ENCODE measurements at places on chromosomes 1 and 21. TPM values are rescaled to one million over a fixed set of nuclear protein-coding genes. Genes with fewer than 3 reads are reported as not detected.

DNA sequence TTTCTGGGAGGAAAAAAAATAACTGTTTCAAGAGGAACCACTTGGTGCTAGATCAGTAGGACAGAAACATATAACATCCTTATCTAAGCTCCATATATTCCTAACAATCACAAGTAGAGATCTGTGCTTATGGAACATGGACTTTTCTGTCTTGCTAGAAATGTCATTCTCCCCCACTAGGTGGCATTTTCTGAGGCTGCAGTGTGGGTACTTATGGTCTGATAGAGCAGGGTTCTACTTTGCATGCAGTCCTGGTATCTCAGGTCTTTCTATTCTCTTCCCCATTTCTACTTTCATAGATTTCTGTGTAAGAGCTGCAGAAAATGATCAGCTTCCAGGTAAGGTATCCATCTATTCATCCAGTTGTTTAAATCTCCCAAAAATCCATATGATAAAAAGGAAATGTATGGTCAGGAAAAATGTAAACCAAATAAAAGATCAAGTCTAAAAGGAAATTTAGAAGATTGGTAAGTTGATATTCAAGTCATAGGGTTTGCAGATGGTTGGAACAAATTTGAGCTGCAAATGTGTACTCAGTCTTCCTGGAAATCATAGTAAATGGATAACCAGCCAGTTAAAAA, 1.5 kb downstream of the ZNF684 start:
- H3K4me3 ChIP-seq = no peak overlapping the region
- no peaks in the 10 kb centered on the region for H3K4me1 ChIP-seq
- no peak overlapping the region for H3K27ac ChIP-seq
- DNase-seq = peak; percentile 61
- no peaks in the 10 kb centered on the region for H3K36me3 ChIP-seq

- H3K36me3 ChIP-seq = no peaks in the 10 kb centered on the region
- peak; percentile 74 for DNase-seq
- H3K27ac ChIP-seq = no peak overlapping the region
- H3K27me3 ChIP-seq = no peaks in the 10 kb centered on the region
- H3K4me3 ChIP-seq = no peak overlapping the region
- H3K4me1 ChIP-seq = peaks cover 30% of the 10 kb centered on the region
These were observed 75.7 kb downstream of the DISC1 start for GRCh38 chr1:231702331-231702730.

DNA sequence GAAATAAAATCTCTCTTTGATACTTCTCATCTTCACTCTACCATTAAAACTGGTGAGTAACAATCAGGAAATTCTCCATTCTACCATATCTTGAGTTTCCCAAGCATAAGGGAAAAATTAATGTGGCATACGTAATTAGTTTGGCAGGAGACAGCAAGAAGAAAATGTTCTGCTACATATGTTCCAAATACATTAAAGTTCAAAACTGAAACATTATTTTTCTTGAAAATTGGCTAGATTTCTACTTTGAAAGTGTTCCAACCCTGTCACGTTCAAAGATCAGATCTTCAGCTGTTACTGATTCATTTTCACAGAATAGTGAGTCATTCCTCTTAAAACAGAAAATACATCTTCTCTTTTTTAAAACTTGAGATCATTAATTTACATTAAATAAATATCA, 48.5 kb downstream of the PIGK start:
- no peaks in the 10 kb centered on the region for H3K36me3 ChIP-seq
- no peak for DNase-seq
- H3K27ac ChIP-seq = no peak overlapping the region
- no peak overlapping the region for H3K4me3 ChIP-seq

DNA sequence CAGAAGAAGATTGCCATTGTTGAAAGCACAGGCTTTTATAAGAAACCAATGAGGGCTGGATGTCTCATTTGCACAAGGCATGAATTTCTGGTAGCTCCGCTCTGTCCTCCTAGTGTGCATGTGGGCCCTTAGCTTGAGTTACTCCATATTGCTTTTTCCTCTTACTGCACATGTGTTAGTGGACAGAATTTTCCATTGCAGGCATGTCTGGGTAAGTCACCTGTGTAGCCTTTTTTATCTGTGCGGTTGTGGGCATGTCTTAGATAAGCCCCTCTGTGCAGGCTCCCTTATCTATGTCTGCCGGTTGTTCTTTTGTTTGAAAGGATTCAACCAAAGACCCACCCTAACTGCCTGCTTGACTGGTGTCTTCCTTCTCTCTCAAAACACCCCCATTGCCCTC, 7.2 kb upstream of the CLCA1 start:
- no peak overlapping the region for H3K27ac ChIP-seq
- H3K27me3 ChIP-seq = no peaks in the 10 kb centered on the region
- H3K36me3 ChIP-seq = no peaks in the 10 kb centered on the region
- H3K4me1 ChIP-seq = no peaks in the 10 kb centered on the region
- no peak overlapping the region for H3K4me3 ChIP-seq

DNA sequence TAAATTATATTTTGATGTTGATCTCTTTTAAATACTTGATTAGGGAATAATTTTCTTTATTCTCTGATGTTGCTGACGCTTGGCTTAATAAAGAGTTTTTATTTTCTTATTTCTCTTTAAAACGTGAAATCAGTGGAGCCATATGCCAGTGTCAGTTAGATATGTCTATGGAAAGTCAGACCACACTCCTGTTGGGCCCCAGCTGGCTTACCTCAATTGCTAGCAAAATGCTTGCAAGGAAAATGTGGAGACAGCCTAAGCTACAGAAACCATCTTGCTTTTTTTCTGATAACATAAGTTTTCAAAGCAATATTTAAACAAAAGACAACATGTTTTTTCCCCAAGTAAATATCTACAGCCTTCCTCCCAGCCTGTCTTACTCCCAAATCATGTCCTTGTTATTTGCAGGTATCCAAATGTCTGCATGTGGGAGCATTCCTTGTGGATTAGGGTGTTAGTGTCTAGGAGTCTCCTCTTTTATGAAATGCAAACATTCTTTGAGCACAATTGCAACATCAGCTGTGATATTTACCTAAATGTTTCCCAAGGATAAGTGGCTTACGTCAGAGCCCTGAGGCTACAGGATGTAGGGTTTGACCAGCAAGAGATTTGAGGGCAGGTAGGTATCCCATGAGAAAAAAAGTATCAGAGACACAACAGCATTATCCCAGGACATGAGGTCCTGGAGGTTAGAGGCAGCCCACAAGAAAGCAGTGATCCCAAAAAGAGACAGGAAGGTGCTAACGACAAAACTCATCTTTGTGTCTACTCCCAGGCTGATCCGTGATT, 117.2 kb upstream of the KCNJ15 start:
- H3K36me3 ChIP-seq = no peaks in the 10 kb centered on the region
- no peaks in the 10 kb centered on the region for H3K27me3 ChIP-seq
- no peak for DNase-seq
- H3K4me3 ChIP-seq = no peak overlapping the region
- H3K4me1 ChIP-seq = peaks cover 16% of the 10 kb centered on the region
- H3K27ac ChIP-seq = no peak overlapping the region

CHTOP gene
- 76.6 TPM for total RNA-seq

DNA sequence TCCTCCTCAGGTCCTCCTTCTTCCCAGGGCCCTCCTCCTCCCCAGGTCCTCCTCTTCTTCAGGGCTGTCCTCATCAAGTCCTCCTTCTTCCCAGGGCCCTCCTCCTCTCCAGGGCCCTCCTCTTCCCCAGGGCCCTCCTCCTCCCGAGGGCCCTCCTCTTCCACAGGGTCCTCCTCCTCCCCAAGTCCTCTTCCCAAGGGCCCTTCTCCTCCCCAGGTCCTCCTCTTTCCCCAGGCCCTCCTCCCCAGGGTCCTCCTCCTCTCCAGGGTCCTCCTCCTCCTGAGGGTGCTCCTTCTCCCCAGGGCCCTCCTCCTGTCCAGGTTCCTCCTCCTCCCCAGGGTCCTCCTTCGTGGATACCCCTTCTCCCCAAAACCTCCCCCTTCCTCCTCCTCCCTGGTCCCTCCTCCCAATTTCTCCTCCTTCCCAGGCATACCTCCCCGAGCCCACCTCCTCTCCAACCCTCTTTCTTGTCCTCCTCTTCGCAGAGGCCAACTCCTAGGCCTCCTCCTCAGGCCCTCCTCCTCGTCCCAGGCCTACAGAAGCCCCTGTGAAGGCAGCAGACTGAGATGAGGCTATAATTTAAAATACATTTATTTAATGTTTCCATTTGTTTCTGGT, 29.5 kb downstream of the WNT9A start:
- no peak overlapping the region for H3K27ac ChIP-seq
- H3K4me1 ChIP-seq = peaks cover 34% of the 10 kb centered on the region
- H3K27me3 ChIP-seq = no peaks in the 10 kb centered on the region
- no peak for DNase-seq
- no peak overlapping the region for H3K4me3 ChIP-seq

- no peaks in the 10 kb centered on the region for H3K36me3 ChIP-seq
- no peaks in the 10 kb centered on the region for H3K27me3 ChIP-seq
- H3K4me3 ChIP-seq = no peak overlapping the region
- H3K27ac ChIP-seq = no peak overlapping the region
- no peaks in the 10 kb centered on the region for H3K4me1 ChIP-seq
These were observed 181.8 kb upstream of the FMN2 start for GRCh38 chr1:239909898-239910297.

Data from lung (tissue), 17 donors.